ENCODE measurements at places on chromosomes 12 and 14.

DNA sequence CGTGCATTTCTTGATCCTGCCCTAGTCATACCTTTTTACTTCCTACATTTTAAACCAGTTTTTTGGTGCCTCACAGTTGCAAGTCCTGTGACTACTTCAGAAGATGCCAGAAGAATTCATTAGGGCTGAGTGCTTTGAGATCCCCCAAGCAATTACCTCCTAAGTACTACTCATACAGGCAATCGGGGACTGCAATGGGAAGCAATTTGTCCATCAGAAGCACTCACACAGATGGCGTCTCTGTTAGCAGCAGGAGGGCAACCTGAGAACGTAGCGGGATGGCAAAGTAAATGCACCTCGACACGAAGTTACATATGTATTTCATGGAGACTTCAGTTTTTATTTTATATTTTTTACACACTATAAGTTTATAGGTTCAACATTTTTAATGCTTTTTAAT lies 188.3 kb downstream of the CAPZA3 start:
- no peak for DNase-seq

DNA sequence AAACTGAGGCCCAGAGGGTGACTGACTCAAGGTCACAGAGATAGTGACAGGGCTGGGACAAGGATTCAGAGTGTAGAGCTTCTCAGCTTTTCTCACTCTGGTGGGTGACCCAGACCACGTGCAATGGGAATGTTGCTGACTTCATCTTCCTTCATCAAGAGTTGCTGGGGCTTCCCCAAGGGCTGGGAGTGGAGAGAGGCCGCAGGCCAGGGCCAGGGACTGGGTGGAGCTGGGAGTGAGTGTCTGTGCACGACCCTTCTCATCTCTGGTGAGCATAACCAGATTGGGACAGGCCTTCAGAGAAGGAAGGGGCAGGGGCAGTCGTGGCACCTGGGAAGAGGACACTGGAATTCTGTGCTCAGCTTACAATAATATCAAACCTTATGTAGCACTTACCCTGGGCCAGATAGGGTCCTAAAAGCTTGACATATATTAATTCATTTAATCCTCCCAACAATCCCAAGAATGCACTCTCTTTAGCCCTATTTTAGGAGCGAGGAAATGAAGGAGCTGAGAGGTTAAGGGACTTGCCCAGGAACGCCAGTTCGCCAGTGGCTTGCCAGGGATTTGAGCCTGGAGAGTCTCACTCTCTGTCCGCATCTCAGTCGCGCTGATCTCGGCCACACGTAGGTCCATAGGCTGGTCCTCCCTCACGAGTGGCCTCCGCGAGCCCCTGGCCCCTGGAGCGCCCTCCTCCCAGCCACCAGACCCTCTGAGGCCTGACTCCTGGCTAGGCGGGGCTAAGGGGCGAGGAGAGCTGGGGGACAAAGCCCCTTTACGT lies 15.8 kb downstream of the KRT18 start:
- no peak for DNase-seq

DNA sequence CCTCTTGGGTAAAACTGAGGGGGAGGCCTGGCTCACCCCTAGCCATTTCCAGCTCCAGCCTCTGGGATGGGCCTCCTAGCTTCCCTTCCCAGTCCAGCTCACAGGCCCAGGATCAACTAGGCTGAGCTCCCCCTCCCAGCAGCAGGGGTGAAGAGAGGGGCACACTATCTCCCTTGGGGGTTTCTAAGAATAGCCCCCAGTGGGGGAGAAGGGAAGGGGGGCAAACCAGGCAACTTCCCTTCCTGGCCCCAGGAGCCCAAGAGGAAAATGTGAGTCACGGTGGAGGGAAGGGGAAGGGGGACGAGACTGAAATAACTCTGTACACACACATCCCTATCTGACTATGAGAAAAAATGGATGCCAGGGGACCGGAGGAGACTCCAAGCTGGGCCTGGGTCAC lies 9.0 kb downstream of the ADCY6 start:
- no peak for DNase-seq

GRCh38 chr12:57813111-57813970 lies 5.2 kb downstream of the AVIL start:
- no peak for DNase-seq

DNA sequence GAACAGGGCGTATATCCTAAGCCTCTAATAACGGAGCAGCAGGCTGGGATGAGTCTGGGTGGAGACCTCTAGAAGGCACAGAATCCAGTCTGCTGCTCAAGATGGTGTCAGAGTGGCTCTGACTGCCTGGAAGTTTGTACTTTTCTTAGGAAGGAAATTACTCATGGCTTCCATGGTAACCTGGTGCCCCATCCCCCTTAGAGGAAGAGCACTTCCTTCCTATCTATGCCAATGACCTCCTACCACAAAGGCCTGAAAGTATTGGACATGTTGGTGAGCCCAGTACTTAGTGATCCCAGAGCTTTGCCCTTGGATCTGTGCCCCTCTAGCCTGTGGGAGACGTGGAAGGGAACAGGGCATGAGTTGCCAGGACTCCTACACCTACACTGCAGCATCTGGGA lies 1.5 kb downstream of the BATF start:
- no peak for DNase-seq

GRCh38 chr14:71714225-71714624 lies 218.0 kb upstream of the RGS6 start:
- no peak for DNase-seq

DNA sequence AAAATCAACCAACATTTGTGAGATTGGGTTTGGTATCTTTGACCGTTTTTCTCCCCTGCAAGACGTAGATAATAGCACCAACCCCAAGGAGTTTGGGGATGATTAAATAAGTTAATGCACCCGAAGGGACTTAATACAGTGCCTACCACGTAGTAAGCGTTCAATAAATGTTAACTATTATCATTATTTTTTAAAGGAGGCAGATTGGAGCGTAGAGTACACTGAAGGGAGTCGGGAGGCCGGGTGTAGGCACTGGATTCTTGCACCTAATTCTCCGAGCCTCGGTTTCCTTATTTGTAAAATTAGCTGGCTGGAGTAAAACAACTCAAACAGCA lies 367 bp upstream of the FRS2 start:
- DNase-seq = no peak

GRCh38 chr14:29529418-29529817 lies 398.2 kb downstream of the PRKD1 start:
- no peak for DNase-seq

DNA sequence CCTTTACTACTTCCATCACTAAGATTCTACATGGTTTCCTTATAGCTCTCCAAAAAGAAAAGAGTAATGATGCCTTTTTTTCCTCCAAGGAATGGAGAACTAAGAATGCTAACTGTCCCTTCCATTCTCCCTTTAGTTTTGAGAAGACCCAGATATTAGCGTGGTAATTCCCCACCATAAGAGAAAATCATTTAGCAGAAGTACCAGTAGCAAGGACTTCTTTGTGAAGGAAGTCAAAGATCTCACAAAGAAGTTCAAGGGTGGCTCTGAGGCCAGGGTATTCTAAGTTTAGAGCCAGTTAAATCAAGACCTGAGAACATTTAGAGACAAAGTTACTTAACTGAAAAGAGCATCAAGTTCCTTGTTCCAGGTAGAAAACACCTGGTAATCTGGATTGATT lies 7.3 kb downstream of the USP15 start:
- peak; percentile 7 for DNase-seq

DNA sequence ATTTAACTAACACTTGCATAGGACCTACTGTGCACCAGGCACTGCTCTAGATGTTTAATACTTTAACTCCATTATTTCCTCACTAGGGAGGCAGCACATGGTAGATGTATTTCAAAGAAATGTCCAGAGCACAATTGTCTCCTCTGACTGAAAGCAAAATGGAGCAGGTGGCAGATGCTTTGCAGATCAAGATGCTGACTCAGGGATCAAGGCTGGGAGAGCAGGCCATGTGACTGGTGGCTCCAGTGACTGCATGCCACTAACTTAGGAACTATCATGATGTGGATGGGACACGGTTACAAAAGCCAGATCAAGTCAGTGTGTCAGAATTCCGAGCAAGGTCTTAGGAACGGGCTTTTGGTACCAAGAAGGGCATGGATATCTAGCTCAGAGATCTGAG lies 28.2 kb downstream of the SERPINA11 start:
- no peak for DNase-seq

GRCh38 chr14:79383475-79383874 lies 827.8 kb downstream of the DIO2 start:
- no peak for DNase-seq
